ENCODE measurements at places on chromosomes 16 and 17. TPM values are rescaled to one million over a fixed set of nuclear protein-coding genes. Genes with fewer than 3 reads are reported as not detected.

The RHBDF1 gene
- 31.1 TPM for total RNA-seq

- H3K27ac ChIP-seq, result no peak overlapping the region
- H3K27me3 ChIP-seq, result peaks cover 18% of the 10 kb centered on the region
- peaks cover 8% of the 10 kb centered on the region for H3K36me3 ChIP-seq
- no peak overlapping the region for H3K4me3 ChIP-seq
Measured at GRCh38 chr16:711548-712320, 3.2 kb upstream of the METRN start.

DNA sequence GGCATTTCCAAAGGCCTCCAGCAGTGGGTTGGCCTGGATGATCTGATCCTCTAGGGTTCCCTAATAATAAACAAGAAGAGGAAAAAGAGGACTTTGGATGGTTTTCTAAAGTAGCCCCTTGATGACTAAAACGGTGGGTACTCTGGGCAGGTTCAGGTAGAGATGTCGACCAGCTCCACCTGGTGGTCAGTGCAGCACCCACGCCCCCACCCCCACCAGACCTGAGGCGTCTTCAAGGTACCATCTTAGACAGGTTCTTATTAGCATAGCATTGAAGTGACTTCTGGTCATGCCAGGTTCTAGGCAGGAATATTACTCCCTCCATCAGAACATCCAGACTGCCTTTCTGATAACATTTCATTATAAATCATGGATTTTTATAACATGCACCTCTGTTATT lies 15.0 kb downstream of the MYH13 start:
- no peaks in the 10 kb centered on the region for H3K4me1 ChIP-seq
- H3K27ac ChIP-seq, result no peak overlapping the region
- no peaks in the 10 kb centered on the region for H3K27me3 ChIP-seq
- DNase-seq, result no peak
- no peak overlapping the region for H3K4me3 ChIP-seq

GRCh38 chr17:31313982-31314781 lies at the start of gene EVI2B:
TSS of gene EVI2B (minus strand) at chr17:31314054. CDS start at chr17:31305609, 8,445 bp downstream.
- no peak within 1 kb of the TSS for H3K27ac ChIP-seq
- no peaks in the 10 kb centered on the region for H3K27me3 ChIP-seq
- no peak for DNase-seq
- H3K4me3 ChIP-seq, result no peak within 1 kb of the TSS
- no peaks in the 10 kb centered on the region for H3K36me3 ChIP-seq

The COG1 gene
- total RNA-seq, result 18.7 TPM

- H3K36me3 ChIP-seq, result no peaks in the 10 kb centered on the region
- no peak overlapping the region for H3K27ac ChIP-seq
- no peaks in the 10 kb centered on the region for H3K27me3 ChIP-seq
- H3K4me1 ChIP-seq, result no peaks in the 10 kb centered on the region
Measured at GRCh38 chr17:60094754-60095153, 16.0 kb upstream of the HEATR6 start.

The CDC42EP4 gene
- 59.8 TPM for total RNA-seq

The CASKIN1 gene
- total RNA-seq, result 10.4 TPM

The EPX gene
- total RNA-seq, result 0.11 TPM

- no peaks in the 10 kb centered on the region for H3K4me1 ChIP-seq
- no peak for DNase-seq
- no peaks in the 10 kb centered on the region for H3K27me3 ChIP-seq
- no peak overlapping the region for H3K4me3 ChIP-seq
Measured at GRCh38 chr16:59597269-59597668, 863.2 kb upstream of the GOT2 start.

DNA sequence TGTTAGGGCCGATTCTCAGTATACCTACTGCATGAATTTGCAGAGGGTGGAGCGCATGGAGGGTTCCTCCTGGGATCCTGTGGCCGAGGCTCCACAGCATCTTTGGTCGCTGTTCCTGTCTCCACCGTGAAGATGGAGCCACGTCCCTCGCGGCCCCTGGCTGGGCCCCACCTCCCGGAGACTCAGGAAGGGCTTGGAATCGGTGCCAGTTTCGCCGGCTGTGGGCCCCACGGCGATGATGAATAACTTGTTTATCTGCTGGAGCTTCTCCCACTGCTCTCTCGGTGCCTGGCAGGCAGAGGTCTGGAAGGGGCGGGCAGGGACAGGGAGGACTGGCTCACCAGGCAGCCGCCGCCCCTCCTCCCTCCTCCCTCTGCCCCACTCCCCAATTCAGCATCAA lies 8.1 kb downstream of the SLC5A11 start:
- H3K4me1 ChIP-seq, result peaks cover 7% of the 10 kb centered on the region
- H3K27me3 ChIP-seq, result peaks cover 2% of the 10 kb centered on the region
- no peaks in the 10 kb centered on the region for H3K36me3 ChIP-seq
- no peak overlapping the region for H3K4me3 ChIP-seq

GRCh38 chr17:43615330-43616028 lies 46.2 kb downstream of the MEOX1 start:
- H3K27me3 ChIP-seq, result no peaks in the 10 kb centered on the region
- H3K36me3 ChIP-seq, result no peaks in the 10 kb centered on the region
- H3K4me3 ChIP-seq, result no peak overlapping the region
- H3K4me1 ChIP-seq, result peaks cover 11% of the 10 kb centered on the region
- no peak for DNase-seq

GRCh38 chr16:86570558-86571529 lies 4.2 kb downstream of the FOXC2 start:
- peak overlapping the region; percentile 64 for H3K27ac ChIP-seq
- peaks cover 92% of the 10 kb centered on the region for H3K27me3 ChIP-seq
- H3K4me1 ChIP-seq, result peaks cover 15% of the 10 kb centered on the region
- DNase-seq, result no peak

The DPEP2 gene
- 2.7 TPM for total RNA-seq
